ENCODE measurements at places on chromosomes 5 and 9.
A peak's percentile ranks its signal among the peaks of the same experiment; 100 is the strongest.

DNA sequence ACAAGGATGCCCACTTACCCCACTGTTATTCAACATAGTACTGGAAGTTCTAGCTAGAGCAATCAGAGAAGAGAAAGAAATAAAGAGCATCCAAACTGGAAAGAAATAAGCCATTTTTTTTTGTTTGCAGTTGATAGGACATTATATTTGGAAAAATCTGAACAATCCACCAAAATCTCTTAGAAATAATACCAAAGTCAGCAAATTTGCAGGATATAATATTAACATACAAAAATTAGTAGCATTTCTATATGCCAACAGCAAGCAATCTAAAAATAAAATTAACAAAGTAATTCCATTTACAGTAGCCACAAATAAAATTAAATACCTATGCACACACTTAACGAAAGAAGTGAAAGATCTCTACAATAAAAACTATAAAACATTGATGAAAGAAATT lies 599.3 kb downstream of the CDH9 start:
- DNase-seq = no peak

GRCh38 chr5:114296191-114296590 lies 65.7 kb upstream of the KCNN2 start:
- no peak for DNase-seq

GRCh38 chr5:74625742-74626241 lies 14.7 kb downstream of the ENC1 start:
- no peak for DNase-seq

DNA sequence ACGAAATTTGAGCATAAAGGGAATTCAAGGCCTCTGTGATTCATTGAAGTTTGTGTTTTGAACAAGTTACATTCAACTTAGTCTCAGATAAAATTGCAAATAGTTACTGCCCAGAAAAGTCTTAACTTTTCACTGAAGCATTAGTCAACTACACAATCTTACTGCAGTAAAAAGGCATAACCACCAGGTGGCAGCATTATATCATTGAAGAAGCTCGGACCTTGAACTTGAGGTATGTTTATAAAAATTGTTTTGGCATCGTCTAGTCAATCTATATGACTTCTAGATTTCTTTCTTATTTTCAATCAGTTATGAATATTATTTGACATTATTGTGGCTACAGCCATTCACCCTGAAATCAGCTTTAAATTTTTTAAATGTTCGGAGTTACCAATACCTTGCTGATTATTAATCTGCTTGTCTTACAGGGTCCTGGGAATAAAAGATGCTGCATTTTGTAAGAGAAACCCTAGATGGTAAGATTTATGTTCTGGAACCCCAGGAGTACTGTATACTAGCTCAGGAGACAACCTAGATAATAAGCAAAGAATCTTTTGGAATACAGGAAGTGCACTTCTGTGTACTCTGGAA lies 83.9 kb upstream of the GRAMD2B start:
- DNase-seq = peak; percentile 10

DNA sequence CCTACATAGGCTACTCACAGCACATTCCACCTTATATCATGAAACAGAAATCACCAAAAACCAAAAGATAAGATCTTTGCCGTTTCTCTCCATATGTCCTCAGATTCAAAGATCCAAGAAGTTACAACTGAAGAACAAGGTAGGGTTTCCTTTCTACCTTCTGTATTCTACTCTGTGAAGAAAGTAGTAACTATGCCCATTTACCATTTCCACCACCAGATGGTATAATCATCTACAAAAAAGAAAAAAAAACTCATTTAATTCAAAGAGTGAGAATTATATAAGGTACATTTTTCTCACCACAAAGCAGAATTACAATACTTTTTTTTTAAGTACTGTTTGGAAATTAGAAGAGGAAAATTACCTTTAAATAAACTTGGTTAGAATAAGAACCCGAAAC lies 172.6 kb upstream of the PTGER4 start:
- no peak for DNase-seq

- peak; percentile 57 for DNase-seq
Measured at GRCh38 chr5:78002690-78003089, 226.6 kb upstream of the TBCA start.

- DNase-seq = no peak
Measured at GRCh38 chr5:53010814-53011213, 21.7 kb downstream of the ITGA2 start.

DNA sequence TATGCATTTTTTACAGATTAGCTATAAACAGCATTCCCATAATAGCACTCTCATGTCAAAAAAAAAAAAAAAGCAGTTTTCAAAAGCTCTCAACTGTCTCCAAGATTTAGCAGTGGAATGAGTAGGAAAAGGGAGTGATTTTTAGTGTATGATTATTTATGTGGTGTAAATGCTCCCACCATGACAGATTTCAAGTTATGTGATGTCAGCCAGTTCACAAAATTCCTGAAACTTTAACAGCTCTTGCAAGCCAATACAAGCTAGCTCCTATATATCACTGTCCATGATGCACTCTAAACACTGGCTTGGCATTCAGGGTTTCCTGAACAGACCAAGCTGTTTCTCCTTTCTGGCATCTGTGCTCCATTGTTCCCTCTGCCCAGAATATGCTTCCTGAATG lies 7.9 kb upstream of the ANKDD1B start:
- DNase-seq = no peak

DNA sequence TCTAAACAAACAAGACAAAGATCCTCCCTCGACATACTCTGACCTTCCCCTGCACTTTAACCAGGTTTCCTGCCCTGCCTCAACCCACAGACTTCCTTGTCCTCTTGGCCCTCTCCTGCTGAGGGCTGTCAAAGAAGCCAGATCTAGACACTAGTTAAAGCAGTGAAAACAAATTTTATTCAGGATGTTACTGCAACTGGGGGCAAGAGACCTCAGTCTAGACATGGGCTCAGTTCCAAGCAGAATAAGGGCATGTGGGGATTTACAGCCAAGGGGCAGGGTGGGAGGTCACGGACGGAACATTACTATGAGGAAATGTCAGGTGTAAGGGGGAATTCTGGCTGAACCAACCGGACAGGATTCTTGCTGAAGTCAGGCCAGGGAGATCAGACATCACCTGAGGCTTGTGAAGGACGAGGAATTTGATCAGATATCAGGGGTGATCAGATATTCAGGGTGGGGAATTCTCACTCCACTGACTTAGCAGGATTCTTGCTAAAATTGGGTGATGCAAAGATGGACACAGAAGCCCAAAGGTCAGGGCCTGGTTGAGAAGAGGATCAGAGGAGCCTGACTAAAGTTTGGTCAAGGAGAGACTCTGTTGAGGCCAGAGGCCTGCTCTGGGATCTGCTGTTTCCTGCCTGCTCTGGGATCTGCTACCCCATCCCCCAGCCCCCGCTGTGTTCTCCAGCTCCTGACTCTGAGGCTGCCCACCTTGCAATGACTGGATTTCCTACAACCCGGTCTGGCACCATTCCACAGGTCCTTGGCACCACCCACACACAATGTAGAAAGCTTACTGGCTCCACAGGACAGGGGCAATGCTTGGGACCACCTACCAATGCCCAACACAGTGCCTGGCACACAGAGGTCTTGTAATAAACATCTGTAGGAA lies 21.5 kb downstream of the GABBR2 start:
- no peak for DNase-seq

GRCh38 chr9:91296354-91296753 lies 65.4 kb downstream of the AUH start:
- no peak for DNase-seq

GRCh38 chr5:114377050-114377844 lies 15.4 kb downstream of the KCNN2 start:
- no peak for DNase-seq

DNA sequence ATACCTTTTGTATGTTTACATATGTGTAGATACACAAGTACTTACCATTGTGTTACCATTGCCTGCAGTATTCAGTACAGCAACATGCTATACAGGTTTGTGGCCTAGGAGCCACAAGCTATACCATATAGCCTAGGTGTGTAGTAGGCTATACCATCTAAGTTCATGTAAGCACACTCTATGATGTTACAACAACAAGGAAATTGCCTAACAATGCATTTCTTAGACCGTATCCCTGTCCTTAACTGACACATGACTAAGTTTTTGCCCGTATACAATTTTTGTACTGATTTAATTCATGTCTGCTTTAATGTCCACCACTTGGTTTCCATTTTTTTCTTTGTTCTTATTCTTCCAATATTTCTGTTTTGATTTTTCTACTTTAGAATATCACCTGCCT lies 18.5 kb downstream of the TNPO1 start:
- no peak for DNase-seq

GRCh38 chr5:116947691-116948528 lies 373.3 kb upstream of the SEMA6A start:
- DNase-seq = no peak

GRCh38 chr5:36944607-36945225 lies 68.1 kb downstream of the NIPBL start:
- DNase-seq = no peak

DNA sequence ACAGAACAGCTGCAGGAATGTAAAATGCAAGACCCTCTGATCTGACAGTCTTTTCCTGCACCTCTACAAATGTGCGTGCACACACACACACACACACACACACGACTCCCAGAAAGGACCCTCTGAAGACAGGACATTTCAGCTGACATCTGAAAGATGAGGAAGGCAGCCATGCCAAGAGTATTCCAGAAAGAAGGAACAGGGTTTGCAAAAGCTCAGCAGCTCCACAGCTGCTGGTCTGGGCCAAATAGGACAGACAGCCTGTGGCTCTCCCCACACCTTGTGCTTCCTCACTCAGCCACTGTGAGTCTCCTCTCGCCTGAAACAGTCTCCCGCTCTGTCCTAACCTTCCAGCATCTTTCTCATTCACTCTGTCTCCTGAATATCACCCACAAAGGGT lies 189.0 kb downstream of the PALM2AKAP2 start:
- DNase-seq = no peak

DNA sequence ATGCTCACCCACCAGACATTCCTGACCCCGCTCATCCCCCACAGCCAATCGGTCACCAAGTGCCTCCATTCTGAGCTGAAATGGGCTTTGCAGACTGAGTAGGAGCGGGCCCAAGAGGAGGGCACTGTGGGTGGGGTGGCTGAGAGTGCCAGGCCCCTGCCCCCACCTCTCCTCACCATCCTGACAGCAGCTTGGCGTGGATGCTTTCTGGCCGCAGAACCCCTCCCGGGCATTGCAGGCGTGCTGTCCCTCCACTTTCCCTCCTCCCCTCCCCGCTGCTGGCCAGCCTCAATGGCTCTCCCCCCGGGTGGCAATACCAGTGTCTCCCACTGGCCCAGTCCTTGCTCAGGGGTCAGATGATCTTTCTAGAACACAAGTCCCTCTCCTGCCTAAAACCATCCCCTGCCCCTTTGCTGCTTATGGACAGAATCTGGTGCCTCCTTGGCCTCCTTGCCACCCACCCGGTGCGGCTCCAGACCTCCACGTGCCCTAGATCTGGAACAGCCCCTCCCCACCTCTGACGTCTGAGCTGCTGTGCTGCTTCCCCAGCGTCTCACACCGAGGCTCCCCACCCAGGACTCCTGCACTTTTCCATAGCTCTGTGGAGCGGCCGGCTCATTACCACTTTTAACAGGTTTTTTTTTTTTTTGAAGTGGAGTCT lies 6.1 kb downstream of the FLT4 start:
- no peak for DNase-seq

GRCh38 chr5:34656001-34656699 lies at the start of gene RAI14:
RAI14 (plus strand) TSS chr5:34656328; CDS start chr5:34686920, 30,592 bp downstream.
- DNase-seq = no peak

GRCh38 chr5:101306391-101307137 lies 403.5 kb upstream of the ST8SIA4 start:
- DNase-seq = no peak

GRCh38 chr5:172640822-172641358 lies at the start of gene NEURL1B:
NEURL1B (plus strand) TSS chr5:172641263; CDS start chr5:172641407, 144 bp downstream.
- DNase-seq = no peak

DNA sequence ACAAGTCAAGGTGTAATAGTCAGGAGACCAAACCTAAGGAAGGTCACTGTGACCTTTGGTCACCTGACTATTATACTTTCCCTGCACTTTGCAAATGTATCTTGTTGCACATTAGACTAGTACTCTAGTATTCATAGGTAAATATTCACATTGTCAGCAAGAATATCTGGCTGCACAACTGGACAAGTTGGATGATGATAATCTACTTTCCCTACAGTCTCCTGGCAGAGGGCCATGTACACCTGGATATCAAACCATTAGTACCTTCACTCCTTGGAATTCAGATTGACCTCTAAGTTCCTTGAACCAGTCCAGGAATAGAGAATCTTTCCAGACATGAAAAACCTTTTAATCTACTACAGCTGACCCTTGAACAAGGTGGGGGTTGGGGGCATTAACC lies 344.8 kb downstream of the DEPDC1B start:
- DNase-seq = no peak

GRCh38 chr9:68970151-68970550 lies 43.8 kb downstream of the PRKACG start:
- DNase-seq = no peak

GRCh38 chr5:35061211-35061770 lies 13.5 kb upstream of the AGXT2 start:
- DNase-seq = no peak

DNA sequence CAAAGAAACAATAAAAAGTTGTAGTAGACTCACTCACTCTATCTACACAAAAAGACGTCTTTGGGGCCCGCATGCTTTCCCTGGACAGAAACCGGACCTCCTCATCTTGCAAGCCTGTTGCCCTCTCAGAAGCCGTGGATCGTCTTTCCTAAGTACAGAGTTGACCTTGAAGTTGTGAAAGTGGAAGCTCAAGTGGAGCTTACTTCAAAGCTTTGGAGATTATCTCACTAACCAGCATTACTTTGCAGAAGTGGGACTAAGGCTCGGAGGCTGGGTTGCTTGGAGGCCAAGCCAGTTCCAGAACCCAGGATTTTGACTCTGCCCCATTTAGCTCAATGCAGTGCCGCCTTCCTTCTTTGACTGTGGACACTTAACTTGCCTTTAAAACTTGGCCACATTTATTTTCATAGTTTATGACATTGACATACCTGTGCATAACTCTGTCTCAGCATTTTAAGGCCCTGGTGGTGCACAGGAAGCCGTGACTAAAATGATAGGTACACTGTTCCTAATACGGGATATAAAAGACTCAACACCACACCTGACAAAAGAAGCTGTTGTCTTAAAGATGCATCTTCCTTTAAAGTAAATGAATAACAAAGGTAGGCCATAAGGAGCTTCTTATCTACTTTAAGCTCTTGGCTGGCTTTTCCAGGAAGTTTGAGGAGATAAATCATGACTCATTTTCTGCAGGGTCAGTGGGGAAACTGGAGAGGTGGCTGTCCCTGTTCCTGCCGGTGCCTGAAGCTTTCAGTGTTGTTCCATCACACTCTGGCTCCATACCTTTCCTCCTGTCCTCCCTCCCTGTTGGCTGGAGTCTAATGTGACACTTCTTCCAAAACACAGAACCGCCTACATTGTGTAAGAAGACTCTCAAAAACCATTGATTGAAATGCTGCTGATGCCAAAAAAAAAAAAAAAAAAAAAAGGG lies 10.7 kb downstream of the SLC25A25 start:
- no peak for DNase-seq

Measured in NCI-H187 treated with DMSO at 0.1 percent for 48 hours (cell line).